ENCODE measurements at places on chromosomes 7 and 10.

DNA sequence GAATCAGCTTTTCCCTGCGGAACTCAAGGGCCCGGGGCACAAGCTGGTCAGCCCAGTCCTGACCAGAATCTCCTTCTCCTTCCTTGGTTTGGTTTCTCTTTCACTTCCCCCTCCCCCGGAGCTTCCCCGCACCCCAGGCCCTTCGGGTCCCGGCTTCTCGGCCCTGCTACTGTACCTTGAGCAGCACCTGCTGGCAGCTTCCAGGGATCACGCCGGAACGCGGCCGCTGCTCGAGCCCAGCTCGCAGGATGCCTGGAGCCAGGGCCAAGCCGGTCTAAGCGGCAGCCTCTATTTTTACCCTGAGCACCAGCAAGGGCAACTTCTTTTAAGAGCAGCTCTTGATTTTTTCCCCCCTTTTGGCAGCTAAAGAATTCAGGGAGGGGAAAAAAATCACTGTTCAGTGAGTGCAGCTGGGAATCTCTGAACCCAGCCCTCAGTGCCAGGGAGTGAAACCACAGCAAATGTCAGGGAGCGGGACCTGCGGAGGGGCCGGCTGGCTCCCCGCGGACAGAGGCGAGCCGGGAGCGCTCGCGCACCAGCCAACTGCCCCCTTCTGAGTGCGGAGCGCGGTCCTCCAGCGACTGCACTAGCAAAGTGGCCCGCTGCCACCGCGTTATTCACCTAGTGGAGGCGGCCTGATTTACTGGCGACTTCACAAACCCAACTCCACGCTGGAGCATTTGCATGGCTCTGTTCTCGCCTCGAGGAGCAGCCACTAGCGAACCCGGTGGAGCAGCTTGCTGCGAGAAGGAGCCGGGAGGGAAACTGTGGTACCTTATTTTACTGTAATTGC is 2.4 kb upstream of the INHBA start:
- DNase-seq, result peak; percentile 59

GRCh38 chr10:132425029-132425756 is 28.2 kb downstream of the PWWP2B start:
- DNase-seq, result no peak

GRCh38 chr10:47440207-47440606 is 43.7 kb downstream of the ANXA8 start:
- no peak for DNase-seq

DNA sequence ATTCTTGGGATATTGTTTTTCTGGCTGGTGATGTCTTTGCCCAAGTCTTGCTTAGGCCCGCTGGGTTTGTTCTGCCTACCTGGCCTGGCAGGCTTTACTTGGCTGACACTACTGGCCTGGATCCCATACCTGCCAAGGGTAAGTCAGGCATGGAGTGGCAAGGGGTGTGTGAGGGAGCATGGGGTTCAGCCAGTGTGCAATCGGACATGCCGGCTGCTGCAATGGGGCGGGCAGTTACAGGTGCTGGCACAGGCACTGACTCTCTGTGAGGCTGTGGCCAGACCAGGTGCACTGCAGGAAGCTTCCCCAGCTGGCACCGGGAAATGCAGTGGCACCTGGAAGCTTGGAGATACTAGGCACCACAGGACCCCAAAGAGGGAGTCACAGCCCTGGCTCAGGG is 168.4 kb downstream of the PON1 start:
- no peak for DNase-seq

DNA sequence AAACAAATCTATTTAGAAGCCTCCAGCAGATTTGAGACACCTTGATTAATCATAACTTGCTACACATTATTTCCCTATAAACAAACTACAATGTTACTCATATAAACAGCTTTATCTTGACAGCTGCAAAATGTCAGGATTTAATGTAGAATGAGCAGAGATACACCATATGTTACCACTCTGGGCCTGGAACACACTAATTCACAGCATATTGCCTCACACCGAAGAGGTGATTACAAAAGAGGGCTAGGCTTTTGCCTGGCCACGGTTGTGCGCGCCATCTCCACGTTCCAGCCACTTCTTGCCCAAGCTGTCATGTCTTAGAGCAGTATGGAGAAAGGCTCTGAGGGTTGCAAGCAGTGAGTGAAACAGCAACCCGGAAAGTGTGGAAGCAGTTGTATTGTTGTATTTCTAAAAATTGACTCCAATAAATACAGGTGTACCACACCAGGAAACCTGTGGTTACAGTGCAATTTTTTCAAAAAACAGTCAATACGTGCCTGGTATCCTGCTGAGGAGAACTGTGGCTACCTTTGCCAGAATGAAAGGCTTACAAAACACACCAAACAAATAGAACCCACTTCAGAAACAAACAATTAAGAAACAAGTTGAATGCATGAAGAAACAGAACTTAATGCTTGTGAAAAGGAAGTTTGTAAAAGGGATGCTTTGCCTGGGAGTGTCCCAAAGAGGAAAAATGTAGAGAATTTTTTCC is 498.1 kb downstream of the PLXNA4 start:
- no peak for DNase-seq

GRCh38 chr10:117246997-117247671 is 6.2 kb downstream of the SLC18A2 start:
- no peak for DNase-seq

DNA sequence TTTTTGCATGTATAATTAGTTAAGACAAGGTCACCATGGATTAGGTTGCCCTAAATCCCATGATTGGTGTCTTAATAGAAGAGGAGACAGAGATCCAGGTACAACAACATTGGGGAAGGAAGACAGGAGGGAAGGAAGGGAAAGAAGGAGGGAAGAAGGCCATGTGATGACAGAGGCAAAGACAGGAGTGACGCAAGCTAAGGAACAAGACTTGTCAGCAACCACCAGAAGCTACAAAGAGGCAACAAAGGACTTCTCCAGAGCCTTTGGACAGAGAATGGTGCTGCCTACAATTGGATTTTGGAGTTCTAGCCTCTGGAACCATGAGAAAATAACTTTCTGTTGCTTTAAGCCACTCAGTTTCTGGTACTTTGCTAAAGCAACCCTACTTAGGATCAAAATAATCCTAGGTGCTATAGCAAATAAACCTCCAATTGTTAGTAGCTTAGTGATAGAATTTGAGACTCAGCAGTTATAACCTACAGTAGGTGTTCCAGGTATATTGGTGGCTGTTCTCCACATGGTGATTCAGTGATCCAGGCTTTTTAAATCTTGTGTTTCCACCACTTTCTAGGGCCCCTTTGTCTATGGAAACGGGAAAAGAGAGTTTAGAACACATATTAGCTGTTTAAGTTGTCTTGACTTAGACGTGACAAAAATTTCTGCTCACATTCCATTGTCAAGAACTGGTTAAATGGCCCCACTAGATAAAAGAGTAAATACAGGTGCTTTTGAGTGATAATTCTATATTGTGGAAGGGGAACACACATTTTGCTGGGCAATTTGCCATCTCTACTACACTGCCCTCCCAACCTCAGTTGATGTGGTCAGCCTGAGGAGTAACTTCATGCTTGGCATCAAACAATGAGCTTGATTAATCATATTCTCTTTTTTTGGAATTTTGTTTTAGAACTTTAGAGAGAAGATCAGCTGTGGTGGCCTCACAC is 70.5 kb upstream of the SP4 start:
- DNase-seq, result no peak

GRCh38 chr7:36216063-36216684 is 63.1 kb downstream of the EEPD1 start:
- DNase-seq, result no peak

- DNase-seq, result no peak
Observed at GRCh38 chr7:37947138-37947940, 26.9 kb downstream of the EPDR1 start.

- DNase-seq, result no peak
Observed at GRCh38 chr7:12450615-12451014, 47.0 kb upstream of the VWDE start.

GRCh38 chr7:24659505-24659904 is 86.3 kb downstream of the PALS2 start:
- no peak for DNase-seq

DNA sequence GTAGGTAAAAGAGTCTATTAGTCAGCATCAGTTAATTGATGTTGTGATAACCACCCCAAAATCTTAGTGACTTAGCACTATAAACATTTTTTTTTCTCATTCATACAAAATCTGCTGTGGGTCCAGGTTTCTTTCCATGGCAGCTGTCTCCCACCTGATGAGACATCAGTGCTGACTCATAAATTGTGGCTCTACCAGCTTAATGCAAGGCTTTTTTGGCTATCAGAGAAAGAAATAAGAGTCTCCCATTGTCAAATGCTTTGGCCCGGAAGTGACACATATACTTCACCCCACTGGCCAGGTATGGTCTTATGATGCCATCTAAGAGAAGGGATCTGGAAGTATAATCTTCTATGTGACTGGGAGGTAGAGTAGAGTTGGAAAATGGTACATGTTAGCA is 14.5 kb downstream of the DNAJB9 start:
- DNase-seq, result no peak

GRCh38 chr10:45526309-45526905 is 146.2 kb downstream of the ZFAND4 start:
- DNase-seq, result no peak

DNA sequence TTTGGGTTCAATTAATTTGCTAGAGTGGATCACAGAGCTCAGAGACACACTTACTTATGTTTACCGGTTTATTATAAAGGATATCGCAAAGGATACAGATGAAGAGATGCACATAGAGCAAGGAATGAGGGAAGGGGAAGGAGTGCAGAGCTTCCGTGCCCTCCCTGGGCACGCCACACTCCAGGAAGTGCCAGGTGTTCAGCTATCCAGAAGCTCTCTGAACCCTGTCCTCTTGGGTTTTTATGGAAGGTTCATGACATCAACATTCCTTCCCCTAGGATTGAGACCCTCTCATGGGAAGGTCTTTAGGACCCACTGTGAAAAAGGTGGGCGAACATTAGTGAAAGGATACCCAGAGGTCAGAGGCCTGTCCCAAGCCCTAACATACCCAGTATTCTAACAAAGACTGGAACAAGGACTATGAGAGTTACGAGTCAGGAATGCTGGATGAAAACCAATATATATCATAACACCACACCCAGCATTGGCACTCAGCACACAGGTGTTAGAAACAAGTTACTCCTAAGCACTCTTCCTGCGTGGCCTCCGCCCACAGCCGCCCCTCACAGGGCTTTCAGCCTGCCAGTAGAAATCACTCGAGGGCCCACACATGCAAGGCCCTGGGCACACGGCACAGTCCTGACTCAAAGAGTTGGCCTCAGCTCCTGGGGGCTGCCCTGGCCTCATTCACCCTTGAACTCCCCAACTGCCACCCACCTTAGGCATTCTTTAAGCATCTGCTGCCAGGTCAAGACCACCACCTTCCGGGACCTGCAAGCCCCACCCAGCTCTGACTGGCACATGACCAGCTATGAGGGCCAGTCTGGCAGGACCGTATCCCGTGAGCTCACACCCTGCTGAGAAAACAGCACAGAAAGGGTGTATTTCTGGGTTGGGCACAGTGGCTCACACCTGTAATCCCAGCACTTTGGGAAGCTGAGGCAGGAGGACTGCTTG is 5.6 kb upstream of the AIFM2 start:
- no peak for DNase-seq

DNA sequence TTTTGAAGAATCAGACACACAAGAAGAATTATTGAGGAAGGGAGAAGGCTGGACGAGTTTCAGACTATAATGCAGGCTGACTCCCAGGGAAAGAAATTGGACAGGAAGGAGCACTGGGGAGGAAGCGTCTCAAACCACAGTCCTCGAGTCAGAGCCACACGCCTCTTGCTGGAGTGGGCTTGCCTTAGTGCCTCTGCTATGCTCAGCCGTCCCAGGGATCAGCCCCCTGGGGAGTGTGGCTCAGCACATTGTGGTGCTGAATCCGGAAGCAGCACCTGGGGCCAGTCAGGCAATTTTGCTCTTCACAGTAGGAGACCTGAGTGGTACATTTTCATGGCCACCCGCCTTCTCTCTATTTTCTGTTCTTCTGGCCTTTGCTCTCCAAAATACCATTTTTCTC is 67.4 kb upstream of the SLC35G1 start:
- DNase-seq, result no peak

- DNase-seq, result no peak
Observed at GRCh38 chr7:151431281-151431767, 8.6 kb downstream of the CRYGN start.

DNA sequence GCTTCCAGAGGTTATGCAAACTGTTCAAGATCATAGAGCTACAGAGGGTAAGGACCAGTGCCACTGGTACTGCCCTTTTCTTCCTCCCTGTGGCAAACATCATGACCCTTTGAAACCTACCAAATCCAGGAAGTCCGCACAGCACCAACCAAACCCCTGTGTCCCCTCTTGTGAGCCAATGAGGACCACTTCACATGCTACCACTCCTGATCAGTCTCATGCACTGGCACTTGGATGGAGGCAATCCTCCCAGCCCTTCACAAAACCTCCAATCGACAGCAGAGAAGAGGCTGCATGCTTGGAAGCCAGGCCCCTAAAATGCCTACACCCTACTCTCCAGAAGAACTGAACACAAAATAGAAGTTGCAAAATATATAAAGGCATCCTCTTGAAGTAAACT is 248.0 kb downstream of the TNS3 start:
- DNase-seq, result no peak

- DNase-seq, result no peak
Observed at GRCh38 chr7:121633186-121633585, 237.1 kb upstream of the FAM3C start.

DNA sequence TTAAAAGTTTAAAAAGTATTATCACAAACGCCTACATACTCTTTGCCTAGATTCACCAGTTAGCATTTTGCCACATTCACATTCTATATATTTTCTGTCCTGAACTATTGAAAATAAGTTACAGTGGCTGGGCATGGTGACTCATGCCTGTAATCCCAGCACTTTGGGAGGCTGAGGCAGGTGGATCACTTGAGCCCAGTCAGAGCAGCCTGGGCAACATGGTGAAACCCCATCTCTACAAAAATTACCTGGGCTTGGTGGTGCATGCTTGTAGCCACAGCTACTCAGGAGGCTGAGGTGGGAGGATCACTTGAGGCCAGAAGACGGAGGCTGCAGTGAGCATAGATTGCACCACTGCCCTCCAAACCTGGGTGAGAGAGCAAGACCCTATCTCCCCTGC is 5.3 kb downstream of the ARPC1A start:
- no peak for DNase-seq

DNA sequence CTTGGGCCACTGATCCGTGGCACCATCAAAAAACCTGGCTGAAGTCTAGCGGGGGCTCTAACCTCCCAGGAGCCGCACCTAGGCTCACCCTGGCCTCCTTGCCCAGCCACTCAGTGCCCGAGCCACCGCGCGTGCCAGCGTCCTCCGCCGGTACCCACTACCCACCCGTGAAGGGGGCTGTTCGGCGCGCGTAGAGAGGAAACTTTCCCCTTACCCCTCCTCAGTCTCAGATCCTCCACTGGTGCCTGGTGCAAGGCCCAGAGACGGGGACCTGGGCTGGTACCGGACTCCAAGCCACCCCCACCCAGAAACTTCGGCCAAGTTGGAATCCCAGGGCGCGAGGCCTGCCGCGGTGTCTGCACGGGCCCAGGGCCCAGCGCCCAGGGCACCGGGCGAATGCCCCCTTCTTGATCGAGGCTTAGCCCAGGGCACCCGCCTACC is 3.5 kb upstream of the EBF3 start:
- no peak for DNase-seq

- no peak for DNase-seq
Observed at GRCh38 chr10:18607503-18608378, 43.6 kb downstream of the NSUN6 start.

- no peak for DNase-seq
Observed at GRCh38 chr10:95477175-95477520, 84.0 kb downstream of the SORBS1 start.

Measured in nucleus accumbens (tissue), 56 donors.